ENCODE measurements at places on chromosomes 5 and 9. TPM values are rescaled to one million over a fixed set of nuclear protein-coding genes. Genes with fewer than 3 reads are reported as not detected.
A peak's percentile ranks its signal among the peaks of the same experiment; 100 is the strongest.

GRCh38 chr5:87627363-87627762 is 214.6 kb upstream of the CCNH start:
- no peak for DNase-seq

DNA sequence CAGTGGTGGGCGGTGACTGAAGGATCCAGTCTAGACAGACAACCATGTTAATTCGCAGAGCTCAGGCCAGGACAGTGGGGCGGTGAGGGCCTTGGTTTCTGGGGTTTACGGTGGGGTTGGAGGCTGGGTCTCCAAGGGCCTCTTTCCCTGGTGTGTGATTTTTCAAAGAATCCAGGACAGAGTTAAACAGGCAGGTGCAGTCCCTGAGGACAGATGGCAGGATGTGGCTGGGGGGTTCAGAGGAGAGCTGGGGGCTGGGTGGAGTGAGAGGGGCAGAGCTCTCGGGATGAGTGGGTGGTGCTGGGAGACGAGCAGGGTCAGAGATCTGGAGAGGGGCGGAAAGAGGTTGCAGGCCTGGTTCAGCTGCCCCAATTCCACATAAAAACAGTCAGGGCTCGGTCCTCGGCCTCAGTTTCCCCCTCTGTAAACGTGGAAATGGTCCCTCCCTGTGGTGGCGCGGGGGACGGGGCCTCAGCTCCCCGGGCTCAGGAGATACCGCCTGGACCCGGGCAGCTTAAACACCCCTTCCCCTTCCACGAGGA is 145.9 kb downstream of the GAPVD1 start:
- DNase-seq, result no peak

GRCh38 chr9:89376741-89377351 is 58.5 kb downstream of the SECISBP2 start:
- DNase-seq, result no peak

- DNase-seq, result no peak
Observed at GRCh38 chr5:169812786-169813185, 167.5 kb downstream of the INSYN2B start.

GRCh38 chr5:58245476-58245840 is 214.4 kb downstream of the PLK2 start:
- DNase-seq, result no peak

DNA sequence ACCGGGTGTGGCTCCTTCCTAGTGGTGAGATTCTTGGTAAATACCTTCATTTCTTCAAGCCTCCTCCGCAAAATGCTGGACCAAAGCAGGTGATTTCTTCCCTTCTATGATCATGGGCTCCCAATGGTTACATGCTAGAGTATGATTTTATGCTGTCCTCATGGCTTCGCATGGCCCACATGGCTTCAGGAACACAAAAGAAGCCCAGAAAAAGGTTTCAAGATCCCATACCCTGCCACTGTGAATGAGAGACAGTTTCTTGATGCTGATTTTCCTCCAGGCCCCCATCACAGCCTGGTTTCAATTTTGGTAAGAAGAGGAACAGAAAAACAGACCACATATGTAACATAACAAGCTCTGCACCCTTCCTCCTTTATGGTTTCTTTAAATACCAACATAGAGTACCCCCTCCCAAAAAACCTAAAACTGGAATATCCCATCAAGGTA is 2.4 kb upstream of the RXFP3 start:
- DNase-seq, result no peak

- DNase-seq, result no peak
Observed at GRCh38 chr9:120768886-120769285, 24.3 kb downstream of the FBXW2 start.

DNA sequence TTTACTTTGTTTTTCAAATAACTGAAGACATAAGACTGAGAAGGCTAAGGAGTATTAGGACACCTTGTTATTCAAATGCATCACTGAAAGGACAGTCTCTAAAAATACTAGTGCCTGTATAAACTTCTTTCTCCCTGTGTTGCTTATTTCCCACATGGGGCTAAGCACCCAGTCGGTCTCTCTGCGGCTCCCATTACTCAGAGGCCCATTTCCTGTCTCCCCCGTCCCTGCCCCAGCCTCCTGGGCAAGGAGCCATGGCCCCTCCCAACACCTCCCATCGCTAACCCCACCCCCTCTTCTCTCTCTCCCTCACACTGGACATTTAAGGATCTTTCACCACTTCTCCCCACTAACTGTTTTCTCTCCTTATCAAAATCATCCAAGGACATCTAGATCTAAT is 81.9 kb downstream of the EBF1 start:
- DNase-seq, result peak; percentile 49

SPINK1 gene
- total RNA-seq, result not detected

DNA sequence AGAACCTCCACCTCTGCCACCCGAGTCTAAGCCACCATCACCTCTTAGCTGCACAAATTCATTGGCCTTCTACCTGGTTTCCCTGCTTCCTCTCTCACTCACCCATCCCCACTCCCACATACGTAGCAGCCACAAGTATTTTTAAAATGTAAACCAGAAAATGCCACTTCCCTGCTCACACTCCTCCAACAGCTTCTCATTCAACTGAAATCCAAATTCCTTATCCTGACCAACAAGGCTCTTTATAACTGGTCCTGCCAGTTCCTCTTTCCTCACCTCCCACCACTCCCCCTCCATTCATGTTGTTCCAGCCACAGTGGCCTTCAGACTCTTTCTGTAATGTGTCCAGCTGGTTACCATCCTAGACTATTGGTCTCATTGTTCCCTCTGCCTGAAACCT is 25.0 kb upstream of the PALM2AKAP2 start:
- DNase-seq, result no peak

GADD45G gene
- 45.2 TPM for total RNA-seq

DNA sequence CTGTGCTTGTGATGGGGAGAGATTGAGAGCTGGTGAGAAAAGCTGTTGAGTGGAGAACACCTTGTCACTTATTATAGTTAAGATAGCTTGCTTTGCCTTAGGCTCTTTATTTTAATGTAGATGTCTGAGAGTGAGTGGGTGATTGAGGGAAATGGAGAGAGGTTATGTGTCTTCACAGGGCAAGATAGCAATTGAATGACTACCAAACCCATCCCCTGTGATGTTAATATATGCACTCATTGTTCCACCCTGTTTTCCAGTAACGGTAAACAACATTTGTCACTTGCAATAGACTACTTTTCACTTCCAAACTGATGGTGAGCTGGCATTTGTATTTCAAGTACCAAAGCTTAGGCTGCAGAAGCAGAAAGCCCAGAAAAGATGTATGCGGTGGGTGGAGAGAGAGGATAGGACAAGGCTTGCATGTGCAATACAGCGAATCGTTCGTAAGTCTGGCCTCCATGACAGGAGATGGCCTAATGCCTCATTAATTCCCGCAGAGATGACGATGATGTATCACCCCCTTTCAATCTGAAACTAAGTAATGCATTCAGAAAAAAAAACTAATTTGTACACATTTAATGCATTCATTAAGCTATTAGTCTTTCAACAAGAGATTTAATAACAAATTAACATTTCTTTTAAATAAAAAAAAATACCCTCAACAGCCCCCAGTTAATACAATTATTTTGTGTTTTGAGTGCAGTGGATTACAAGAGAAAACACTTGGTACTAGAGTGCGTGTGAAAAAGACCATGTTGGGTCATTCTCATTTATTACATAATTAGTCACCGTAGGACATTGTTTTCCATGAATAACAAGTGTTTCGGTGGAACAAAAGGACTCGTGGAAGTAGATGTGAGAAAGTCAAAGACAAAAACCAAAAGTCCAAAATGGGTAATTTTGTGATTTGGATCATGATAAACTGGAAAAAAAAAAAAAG is 699.0 kb downstream of the BRINP1 start:
- DNase-seq, result no peak

- no peak for DNase-seq
Observed at GRCh38 chr5:146448783-146449519, 1.8 kb downstream of the TCERG1 start.

CRB2 gene
- total RNA-seq, result 0.07 TPM

DCP2 gene
- total RNA-seq, result 23.1 TPM

DNA sequence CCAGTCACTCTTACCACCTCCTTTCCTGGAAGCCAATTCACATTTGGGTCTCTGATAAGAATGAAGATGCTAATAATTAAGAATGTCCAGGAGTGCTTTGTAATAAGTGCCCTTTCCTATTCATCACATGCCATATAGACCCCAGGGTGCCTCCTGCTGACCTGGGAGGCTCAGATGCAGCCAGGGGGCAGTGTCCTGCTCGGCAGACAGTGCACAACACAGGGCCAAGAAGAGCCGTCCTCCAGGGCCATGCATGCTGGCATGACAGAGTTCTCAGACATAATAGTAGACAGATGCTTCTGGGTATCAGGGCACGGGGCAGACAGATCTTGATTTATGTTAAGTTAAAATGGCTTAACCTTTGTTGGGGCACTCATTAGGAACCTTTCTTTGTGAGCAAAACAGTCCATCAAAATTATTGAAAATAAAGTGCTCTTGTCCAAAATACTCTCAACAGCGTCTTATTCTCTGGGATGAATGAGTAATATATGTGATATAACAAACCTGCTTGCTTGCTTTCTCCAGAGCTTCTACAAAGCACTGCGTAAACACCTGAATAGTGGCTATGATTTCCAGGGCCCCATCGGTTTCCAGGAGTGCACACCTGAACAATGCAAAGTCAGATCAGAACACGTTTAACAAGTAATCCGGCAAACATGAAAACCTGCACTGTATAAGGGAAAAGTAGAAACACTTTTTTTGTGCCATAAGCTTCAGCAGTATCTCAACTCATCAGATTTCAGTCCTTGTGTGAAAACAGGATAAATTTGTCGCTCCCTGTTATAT is 192.7 kb downstream of the FANCC start:
- no peak for DNase-seq

DNA sequence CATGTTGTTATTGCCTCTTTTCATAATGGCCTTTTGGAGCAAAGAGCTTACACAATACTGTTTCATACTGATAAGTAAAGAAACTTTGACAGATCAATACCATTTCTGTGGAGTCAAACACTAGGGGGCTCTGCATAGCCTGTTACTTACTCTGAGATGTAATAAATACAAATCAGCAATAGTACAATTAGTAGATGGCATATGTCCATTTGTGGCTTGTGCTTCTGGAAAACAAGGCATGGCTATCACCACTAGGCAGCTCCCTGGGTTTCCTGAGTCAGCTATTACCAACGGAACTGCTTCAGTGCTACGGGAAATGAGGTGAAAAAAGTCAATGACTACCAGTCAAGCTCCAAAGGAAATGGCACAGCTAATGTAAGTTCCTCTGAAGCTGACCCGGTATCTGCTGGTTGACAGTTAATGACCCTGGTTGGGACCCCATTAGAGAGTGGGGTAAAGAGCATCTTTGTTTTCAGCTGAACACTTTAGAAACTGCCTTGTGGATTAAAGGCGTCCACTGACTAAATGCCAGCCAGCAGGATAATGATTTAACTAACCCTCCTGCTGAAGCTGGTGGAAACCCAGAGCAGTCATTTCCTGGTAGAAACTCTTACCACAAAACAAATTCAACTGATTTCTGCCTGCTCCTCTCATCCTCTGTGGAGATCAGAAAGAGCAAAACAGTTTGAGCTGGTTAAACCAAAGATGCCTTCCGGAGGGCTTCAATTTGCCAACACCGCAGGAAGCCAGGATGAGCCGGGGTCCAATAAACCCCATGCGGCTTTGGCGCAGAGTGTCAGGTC is 69.0 kb upstream of the FAM169A start:
- DNase-seq, result no peak

DNA sequence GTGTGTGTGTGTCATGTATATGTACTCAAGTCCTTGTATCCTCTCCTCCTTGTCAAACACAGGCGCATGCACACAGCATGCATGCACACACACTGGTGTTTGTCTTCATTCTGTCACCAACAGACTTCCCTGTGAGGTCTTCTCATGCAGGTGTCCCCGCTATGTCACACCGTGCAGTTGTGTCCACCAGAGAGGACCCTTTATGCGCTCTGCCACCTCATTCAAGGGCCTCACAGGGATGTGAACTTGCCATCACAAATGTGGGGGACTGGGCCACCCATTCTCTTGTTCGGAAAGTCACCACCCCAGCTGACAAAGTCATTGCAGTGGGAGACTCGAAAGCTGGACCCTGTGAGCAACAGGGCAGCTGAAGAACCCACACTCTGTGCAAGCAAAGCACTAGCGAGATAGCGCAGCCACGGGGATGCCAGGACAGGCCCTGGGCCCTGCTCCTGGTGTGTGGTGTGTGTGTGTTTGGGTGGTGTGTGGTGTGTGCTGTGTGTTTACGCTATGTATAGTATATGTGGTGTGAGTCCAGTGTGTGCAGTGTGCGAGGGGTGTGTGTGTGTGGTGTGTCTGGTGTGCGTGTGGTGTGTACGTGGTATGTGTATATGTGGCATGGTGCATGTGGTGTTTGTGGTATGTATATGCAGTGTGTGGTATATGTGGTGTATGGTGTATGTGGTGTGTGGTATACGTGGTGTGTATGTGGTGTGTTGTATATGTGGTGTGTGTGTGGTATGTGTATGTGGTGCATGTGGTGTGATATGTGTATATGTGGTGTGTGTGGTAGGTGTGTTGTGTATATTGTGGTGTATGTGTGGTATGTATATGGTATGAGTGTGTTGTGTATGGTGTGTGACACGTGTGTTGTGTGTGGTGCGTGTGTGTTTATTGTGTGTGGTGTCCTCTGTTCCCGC is 30.9 kb upstream of the NXNL2 start:
- no peak for DNase-seq

DNA sequence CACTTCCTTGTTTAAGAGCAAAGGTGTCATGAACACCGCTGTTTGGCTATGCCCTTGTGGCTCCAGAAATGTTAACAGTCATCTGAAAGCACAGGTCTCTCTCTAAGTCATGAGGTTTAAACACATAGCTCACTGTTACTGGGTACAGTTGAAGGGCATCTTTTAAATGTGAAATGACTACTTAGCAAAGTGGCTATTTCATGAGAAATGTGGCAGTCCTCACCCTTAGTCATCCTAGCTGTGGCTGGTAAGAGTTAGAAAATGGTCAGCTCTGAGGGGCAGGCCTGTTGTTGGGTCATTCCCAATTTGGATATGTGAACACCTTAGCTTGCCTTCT is 24.2 kb upstream of the TMEM171 start:
- no peak for DNase-seq

DDX46 gene
- total RNA-seq, result 29.3 TPM

DNA sequence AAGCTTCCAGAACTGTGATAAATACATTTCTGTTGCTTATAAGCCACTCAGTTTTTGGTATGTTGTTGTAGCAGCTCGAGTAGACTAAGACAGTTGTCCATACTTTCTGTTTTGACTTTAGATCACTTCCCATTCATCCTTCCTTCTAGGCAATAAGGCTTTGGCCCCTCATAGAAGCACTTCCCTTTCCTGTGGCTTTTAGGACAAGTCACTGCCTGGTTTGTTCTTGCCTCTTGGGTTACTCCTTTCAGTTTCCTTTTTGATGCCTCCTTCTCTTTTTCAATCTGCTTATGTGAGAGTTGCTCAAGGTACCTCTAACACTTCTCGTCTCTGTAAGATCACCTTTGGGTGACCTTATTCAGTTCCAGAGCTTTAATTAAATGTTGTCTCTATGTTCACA is 72.4 kb upstream of the NTRK2 start:
- peak; percentile 1 for DNase-seq

DRD1 gene
- total RNA-seq, result 0.24 TPM

GRCh38 chr9:69307446-69308205 is 17.4 kb upstream of the ENTREP1 start:
- DNase-seq, result no peak

ENHO gene
- total RNA-seq, result not detected

All from adrenal gland (tissue), 19 donors.